ENCODE measurements at places on chromosomes 1 and 21. TPM values are rescaled to one million over a fixed set of nuclear protein-coding genes. Genes with fewer than 3 reads are reported as not detected.
A peak's percentile ranks its signal among the peaks of the same experiment; 100 is the strongest.

The CASZ1 gene
- 22.8 TPM for total RNA-seq

GRCh38 chr1:147560765-147561471, 19.6 kb downstream of the BCL9 start:
- ATAC-seq: no peak

DNA sequence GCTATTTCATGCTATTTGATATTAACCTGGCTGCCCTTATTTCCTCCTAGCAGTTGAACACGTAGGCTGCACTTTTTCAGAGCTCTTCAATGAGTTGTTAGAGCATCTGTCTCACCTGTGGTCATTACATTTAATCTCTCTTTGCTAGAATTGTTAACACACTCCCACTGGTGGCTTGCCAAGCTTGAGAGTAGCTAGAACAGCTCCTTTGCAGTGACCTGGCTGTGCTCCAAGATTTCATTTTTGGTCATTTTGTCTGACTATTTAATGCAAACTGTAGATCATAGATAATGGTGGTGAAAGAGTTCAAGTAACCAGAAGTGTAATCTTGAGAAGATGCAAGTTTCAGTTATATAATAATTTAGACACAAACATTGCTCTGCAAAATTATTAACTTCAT, 105.6 kb downstream of the LRRC7 start:
- ATAC-seq: no peak

The FRRS1 gene
- total RNA-seq: 30.7 TPM

The HPDL gene
- 1.6 TPM for total RNA-seq

DNA sequence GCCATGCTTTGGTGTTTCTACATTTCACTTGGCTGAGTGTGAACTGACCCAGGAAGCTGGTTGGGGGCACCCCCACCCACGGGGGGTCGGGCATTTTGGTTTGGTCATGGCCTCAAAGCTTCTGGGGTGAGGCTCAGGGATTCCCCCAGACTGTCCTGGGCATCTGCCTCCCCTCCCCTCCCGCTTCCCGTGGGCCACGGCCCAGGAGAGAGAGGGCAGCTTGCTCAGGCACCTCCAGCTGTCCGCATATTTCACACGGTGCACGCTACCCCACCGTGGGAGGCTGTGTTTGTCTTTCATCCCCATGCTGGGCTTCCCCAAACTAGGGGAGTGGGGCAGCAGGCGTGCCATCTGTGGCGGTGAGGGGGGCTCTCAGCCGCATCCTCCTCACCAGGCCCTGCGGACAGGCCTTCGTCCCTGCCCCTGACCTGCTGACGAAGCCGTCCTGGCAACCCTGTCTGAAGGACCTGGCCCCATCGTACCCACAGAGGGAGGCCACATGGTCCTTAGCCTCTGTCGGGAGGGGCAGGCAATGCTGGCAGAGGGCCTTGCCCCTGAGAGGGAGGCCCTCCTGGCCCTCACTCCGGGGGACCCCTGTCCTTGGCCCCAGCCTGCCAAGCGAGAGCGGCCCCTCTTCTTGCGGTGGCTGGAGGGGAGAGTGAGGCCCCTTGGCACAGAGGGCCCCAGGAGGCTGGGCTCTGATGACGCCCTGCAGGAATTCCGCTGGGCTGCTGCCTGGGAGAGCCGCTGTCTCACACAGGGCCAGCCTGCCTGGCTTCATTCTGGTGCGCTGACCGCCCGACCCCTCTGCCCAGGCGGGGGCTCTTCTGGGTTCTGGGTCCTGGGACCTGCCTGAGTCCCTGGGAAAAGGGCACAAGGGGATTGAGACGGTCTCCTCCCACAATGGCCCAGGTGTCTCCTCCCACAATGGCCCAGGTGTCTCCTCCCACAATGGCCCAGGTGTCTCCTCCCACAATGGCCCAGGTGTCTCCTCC, 22.1 kb downstream of the TP73 start:
- ATAC-seq: peak; percentile 5

The SLC30A10 gene
- total RNA-seq: 0.12 TPM

GRCh38 chr1:93774707-93775106, 93.1 kb upstream of the BCAR3 start:
- ATAC-seq: no peak

The C1orf167 gene
- total RNA-seq: 0.84 TPM

The GRIK3 gene
- 0.04 TPM for total RNA-seq

The GJA8 gene
- total RNA-seq: not detected

- peak; percentile 80 for ATAC-seq
These were observed 49.5 kb downstream of the KIAA1614 start for GRCh38 chr1:180962178-180962577.

GRCh38 chr1:81232420-81232819, 568.3 kb upstream of the ADGRL2 start:
- no peak for ATAC-seq

DNA sequence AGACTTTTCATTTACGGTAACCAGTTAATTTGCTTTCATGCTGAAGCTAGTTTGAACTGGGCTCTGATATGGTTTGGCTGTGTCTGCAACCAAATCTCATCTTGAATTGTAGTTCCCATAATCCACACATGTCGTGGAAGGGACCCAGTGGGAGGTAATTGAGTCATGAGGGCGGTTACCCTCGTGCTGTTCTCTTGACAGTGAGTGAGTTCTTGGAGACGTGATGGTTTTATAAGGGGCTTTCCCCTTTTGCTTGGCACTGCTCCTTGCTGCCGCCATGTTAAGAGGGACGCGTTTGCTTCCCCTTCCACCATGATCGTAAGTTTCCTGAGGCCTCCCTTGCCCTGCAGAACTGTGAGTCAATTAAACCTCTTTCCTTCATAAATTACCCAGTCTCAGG, 10.3 kb upstream of the FHAD1 start:
- ATAC-seq: no peak

The TMEM50A gene
- 66.2 TPM for total RNA-seq

- no peak for ATAC-seq
These were observed at the start of gene CTSE for GRCh38 chr1:206023695-206024094. CTSE (minus strand) TSS chr1:206023895; CDS start chr1:206023791, 104 bp downstream.

DNA sequence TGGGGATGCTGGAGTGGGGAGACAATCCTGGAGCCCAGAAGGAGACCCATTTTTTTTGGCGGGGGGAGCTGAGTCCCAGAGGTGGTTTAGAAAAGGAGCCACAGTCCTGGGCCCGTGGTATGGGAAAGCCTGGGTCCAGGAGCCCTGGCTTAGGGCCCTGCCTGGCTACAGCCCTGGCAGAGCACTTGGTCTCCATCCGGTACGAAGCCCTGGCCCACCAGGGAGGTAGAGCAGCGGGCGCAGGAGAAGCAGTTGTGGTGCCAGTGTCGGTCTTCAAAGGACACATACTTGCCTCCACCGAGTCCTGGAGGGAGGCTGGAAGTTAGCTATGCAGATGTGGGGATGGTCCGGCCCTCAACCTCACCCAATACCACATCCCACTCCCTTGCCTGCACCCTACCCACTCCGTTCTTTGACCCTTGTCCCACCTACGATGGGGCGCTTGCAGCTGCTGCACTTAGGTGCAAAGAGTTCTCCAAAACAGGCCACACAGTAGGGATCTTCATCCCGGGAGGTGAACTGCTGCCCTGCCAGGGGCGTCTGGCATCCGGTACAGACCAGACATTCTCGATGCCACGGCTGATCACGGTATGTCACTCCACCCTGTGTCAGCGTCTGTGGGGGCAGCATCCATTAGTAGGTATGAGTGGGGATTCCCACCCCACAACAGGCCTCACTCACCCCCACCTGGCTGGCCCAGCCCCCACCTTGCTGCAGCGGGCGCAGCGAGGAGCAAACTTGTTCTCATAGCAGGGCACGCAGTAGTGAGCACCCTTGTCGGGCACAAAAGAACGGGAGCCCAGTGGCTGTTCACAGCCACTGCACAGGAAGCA, 7.7 kb upstream of the SF3A3 start:
- ATAC-seq: no peak

DNA sequence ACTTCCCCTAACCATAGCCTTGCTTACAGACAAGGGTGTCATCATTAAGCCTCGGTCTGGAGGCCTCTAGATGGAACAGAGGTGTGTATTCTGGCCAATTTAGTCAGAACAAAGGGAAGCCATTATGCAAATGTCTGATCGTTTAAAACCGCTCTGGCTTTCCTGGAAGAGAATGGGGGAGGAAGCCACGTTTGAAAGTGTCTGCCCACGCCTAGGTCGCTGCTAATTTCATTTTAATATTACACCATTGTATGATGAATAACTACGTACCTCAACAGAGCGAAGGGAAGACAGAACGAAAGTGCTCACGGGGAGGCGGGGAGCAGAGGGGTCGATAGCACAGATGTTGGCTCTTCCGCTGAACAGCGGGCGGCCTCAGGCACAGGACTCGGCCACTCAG, 41.1 kb upstream of the CSF3R start:
- no peak for ATAC-seq

The SPRR2A gene
- 5,244 TPM for total RNA-seq

DNA sequence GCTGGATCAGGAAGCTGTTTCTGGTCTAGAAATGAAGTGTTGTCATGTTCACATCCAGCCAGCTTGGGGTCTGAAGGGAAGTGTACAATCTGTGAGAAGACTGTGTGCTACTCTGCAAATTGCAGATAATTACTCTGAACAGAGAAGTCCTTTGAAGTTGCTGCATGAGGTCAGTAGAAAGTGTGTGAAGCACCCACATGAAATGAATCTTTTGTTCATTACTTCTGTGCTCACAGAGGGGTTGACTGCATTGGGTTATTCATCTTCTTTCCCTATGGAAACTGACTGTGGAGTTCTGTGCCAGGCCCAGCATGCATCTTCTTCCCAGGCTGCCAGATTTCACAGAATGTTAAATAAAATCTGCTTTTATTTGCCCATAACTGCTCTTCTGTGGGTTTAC, 47.1 kb downstream of the CTH start:
- no peak for ATAC-seq

DNA sequence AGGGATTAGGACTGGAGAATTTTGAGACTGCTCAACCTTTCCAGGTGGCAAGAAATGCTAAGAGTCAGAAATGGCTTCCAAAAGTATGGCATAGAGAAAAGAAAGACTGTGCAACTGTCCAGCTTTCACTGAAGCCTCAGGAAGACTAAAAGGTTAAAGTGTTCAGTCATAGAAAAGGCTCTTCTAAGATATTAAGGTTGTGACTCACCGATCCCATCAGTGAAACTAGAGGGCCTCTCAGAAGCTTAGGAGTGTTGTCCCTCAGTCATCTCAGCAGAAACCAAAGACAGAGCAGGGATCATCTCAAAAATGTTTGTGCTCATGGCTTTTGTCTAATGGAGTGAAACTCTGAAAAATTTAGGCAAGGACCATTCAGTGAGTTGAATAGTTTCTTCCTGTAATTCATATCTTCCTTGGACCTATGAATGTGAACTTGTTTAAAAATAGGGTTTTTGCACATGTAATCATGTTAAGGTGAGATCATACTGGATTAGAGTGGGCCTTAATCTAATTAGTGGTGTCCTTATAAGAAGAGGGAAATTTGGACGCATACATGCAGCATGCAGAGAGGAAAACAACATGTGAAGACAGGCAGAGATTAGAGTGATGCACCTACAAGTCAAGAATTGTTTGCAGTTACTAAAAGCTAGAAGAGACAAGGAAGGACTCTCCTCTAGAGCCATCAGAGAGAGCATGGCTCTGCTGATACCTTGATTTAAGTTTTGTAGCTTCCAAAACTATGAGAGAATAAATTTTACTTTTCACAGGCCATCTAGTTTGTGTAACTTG, 71.3 kb downstream of the RPE65 start:
- ATAC-seq: peak; percentile 73

GRCh38 chr1:190416239-190416638, 61.4 kb downstream of the BRINP3 start:
- ATAC-seq: no peak

- ATAC-seq: no peak
These were observed 25.1 kb downstream of the SKI start for GRCh38 chr1:2253036-2253796.

DNA sequence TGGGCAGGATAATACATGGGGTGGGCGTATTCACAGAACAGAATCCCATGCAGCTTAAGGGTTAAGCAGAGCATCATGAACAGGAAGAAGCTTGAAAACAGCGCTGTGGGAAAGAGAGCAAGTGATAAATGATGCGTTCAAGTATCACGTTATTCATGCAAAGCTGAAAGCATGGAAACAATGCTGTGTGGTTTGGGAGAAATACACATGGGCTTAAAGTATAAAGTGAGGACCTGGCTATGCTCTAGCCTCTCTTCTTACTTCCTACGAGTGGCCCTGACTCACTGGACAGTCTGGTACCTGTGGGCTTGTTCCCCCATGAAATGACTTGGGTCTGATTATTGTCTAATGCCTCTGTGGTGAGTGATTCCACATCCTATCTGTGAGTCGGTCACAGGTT, 25.7 kb downstream of the TMPRSS2 start:
- peak; percentile 7 for ATAC-seq

DNA sequence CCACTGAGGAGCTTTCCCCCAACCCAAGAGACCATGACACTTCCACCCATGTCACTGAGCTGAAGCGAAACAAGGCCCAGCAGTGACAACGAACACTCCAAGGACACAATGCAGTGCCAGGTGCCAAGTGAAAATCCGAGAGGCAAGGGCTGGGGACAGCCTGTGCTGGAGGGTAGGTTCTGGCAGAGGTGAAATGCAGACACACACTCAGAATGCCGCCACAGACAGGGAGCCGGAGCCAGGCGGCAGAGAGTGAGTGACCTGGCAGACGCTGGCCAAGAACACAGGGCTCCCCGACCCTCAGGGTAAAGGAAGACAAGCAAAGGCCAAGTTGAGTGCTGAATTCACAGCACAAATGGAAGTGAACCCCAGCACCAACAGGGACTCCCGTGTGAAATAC, 78.9 kb downstream of the CD46 start:
- no peak for ATAC-seq

The CATSPERE gene
- 0.64 TPM for total RNA-seq

DNA sequence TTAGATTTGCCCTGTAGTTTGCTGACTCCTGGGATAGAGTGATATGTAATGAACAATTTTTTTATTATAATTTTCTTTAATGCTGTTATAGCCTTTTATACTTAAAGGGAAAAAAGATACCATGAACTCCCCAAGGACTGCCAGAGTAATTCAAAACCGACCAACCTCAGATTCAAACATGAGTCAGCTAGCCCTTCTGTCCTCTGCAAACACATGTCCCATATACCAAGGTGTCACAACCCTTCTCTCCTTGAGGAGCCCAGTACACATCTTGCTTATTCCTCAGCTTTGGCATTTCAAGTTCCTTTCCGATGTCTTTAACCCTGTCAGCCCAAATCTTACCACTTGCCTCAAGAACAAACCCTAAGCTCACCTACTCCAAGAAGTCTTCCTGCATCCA, 184.9 kb downstream of the KCNH1 start:
- no peak for ATAC-seq

GRCh38 chr1:18922848-18923755, 20.7 kb upstream of the ALDH4A1 start:
- ATAC-seq: peak; percentile 51

- peak; percentile 78 for ATAC-seq
These were observed 35.5 kb upstream of the PARP1 start for GRCh38 chr1:226443439-226443838.

DNA sequence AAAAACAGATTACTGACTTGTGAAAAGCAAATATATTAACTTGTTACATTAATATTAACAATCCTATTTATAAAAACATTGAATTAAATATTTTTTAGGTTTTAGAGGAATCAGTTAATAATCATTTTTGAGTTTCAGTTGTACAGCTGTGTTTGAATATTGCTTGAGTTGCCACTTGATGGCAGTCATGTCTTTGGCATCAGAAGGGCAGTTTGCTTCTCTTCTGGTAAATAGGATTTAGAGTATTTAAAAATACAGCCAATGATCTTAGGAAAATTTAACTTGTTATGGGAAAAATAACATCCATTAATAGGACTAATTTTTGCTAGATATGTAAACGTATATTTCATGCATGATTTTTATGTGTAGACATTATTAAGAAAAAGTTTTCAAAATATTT, 234.1 kb downstream of the NCAM2 start:
- ATAC-seq: no peak

All from esophagus mucosa (tissue), 1 donor.